ENCODE measurements at places on chromosomes 13 and 19.

DNA sequence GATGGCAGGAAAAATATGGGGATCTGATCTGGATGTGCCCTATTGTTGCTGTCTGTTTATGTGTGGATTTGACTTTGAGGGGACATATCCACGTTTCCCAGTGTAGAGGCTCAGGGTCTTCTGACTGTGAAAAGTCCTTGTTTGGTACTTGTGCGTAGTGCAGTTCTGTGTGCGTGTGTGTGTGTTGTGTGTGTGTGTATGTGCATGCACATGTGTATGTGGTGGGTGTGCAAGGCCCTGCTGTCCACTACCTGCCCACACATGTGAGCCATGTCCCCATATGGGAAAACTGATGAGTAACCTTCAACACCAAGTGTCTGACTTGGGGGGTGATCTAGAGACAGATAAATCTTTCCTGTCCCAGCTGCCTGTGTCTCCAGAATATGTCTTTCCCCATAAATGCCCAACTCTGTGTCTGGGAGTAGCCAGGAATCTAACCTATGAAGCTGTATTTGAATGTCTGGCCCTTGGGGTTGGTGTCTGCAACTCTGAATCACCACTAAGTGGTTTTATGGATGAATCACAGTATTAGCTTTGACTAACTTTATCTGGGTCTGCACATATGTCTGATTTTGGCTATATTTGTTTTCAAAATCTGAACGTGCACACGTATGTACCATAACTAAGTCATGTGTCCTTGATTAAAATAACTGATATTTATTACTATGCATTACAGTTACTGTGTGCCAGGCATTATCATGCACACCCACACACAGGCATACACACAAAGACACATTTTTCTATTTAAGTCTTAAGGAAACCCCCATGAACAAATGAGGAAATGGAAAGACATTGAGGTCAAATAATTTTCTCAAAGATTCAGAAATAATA lies 17.4 kb downstream of the KLK2 start:
- DNase-seq = no peak

- no peak for DNase-seq
Measured at GRCh38 chr13:95204231-95204765, 97.0 kb downstream of the ABCC4 start.

GRCh38 chr13:77981281-77981881 lies 62.8 kb upstream of the EDNRB start:
- no peak for DNase-seq

GRCh38 chr13:89401264-89401675 lies 1730.1 kb downstream of the SLITRK5 start:
- DNase-seq = no peak

GRCh38 chr13:40756042-40756441 lies 14.9 kb downstream of the MRPS31 start:
- DNase-seq = no peak

DNA sequence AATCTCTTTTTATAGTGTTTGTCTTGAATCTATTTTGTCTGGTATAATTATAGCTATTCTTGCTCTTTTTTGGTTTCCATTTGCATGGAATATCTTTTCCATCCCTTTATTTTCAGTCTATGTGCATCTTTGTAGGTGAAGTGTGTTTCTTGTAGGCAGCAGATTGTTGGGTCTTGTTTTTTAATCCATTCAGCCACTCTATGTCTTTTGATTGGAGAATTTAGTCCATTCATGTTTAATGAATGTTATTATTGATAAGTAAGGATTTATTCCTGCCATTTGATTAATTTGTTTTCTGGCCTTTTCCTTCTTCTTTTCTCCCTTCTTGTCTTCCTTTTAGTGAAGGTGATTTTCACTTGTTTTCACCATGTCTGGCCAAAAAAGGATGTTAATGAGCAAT lies 11.7 kb upstream of the ZDHHC20 start:
- no peak for DNase-seq

DNA sequence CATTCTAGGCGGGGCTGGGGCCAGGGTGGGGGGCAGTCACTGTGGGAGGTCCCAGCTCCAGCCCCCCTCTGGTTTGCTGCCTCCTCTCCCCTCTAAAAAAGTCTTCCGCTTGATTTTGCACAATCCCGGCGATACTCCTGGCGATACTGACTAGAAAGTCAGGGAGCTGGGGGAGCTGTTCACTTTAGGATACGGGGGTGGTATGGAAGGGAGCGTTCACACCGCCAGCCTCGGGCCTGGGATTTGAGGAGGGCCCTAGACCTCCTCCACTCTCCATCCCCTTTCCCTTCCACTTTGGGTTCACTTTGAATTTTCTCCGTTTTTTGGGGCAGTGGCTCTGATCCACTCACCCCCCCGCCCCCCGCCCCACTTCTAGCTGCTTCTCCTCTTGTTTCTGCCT lies 35.0 kb downstream of the KEAP1 start:
- no peak for DNase-seq

GRCh38 chr13:102970542-102970941 lies 95.7 kb downstream of the SLC10A2 start:
- no peak for DNase-seq

DNA sequence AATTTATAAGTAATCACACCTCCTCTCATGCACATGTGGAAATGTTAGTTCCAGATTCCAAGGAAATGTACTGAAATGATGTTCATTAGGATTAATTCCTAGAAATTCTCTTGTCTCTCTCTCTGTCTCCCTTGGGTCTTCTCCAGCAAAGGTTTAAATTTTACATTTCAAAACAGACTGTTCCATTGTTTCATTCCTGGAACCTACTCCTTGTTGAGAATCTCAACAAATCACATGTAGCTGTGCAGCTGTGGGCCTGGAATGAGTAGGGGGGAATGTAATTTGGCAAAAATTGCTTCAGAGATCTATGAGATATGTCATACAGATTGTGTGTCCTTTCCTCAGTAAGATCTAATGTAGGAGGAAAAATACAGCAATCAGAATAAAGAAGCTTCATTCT lies 46.2 kb upstream of the RFXAP start:
- no peak for DNase-seq

- DNase-seq = no peak
Measured at GRCh38 chr19:13964776-13965175, 12.5 kb downstream of the DCAF15 start.

GRCh38 chr19:3276341-3276799 lies 51.9 kb downstream of the CELF5 start:
- peak; percentile 78 for DNase-seq

DNA sequence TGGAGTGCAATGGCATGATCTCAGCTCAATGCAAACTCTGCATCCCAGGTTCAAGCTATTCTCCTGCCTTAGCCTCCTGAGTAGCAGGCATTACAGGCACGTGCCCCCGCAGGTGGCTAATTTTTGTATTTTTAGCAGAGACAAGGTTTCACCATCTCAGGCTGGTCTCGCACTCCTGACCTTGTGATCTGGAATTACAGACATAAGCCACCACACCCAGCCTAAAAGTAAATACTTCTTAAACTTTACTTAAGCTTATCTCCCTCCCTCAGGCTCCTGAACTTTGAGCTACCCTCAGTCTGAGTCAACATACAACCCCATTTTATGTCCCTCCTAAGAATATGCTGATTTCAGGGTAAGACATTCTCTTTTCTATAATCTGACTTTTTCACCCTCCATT lies 66.1 kb downstream of the ZNF486 start:
- DNase-seq = no peak

DNA sequence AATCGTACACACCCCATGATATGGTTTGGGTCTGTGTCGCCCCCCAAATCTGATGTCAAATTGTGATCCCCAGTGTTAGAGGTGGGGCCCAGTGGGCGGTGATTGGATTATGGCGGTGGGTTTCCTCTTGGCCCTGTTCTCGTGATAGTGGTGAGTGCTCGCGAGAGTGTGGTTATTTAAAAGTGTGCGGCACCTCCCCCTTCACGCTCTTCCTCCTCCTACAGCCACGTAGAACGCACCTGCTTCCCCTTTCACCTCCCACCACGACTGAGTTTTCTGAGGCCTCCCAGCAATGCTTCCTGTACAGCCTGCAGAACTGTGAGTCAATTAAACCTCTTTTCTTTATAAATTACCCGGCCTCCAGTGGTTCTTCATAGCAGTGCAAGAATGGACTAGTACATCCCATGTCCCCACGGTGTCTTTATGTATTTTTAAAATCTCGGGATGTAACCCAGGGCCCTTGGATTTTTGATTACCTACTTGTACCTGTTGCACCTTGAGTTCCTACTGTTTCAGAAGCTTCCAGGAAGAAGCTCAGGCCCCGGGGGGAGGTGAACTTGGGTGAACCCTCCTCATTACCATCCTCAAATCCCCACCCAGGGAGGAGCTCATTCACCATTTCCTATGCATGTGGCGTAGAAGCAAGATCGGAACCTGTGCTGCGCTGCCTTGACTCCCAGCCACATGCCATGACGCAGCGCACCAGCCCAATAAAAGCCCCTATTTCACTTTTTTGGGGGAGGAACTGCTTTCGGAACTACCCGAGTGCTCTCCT lies 52.4 kb downstream of the TEX29 start:
- DNase-seq = no peak

GRCh38 chr19:54727562-54727961 lies 3.3 kb downstream of the KIR3DL3 start:
- DNase-seq = no peak

- no peak for DNase-seq
Measured at GRCh38 chr13:45626731-45627374, 11.3 kb upstream of the ERICH6B start.

DNA sequence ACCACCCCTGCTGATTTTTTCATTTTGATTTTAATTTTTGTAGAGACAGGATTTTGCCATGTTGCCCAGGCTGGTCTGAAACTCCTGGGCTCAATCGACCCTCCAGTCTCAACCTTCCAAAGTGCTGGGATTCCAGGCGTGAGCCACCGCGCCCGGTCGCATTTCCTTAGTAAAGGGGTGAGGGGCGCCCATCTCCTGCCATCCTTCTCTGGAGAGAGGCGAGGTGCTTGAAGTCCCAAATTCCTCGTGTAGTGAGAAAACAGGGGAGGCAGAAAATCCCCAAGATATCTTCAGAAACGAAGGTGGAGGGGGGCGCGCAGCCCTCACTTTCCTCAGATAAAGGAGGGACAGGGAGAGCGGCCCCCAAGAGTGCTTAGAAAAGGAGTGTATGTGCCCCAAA lies 21.0 kb upstream of the GATAD2A start:
- no peak for DNase-seq

- no peak for DNase-seq
Measured at GRCh38 chr13:99662678-99663077, 161.4 kb downstream of the TM9SF2 start.

DNA sequence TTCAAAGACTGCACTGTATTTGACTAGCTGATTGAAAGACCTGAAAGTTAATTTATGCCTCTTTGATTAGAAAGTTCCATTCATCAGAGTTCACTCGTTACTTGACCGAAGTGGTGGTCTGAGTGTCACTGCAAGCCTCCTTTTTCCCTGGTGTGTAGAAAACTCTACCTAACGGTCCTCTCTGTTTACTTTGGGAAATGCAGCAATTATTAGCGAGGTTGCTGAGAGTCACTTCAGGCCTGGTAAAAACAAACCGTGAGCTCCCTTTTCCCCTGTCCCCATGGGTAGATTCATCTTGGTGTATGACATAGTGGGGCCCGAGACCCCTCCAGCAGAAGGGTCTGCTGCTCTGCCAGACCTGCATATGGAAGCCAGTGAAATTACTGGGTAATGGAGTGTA lies 126.8 kb upstream of the RNF113B start:
- DNase-seq = no peak

- DNase-seq = no peak
Measured at GRCh38 chr19:4415352-4415751, 12.9 kb downstream of the CHAF1A start.

GRCh38 chr19:3149526-3150505 lies 14.0 kb downstream of the GNA15 start:
- DNase-seq = no peak

DNA sequence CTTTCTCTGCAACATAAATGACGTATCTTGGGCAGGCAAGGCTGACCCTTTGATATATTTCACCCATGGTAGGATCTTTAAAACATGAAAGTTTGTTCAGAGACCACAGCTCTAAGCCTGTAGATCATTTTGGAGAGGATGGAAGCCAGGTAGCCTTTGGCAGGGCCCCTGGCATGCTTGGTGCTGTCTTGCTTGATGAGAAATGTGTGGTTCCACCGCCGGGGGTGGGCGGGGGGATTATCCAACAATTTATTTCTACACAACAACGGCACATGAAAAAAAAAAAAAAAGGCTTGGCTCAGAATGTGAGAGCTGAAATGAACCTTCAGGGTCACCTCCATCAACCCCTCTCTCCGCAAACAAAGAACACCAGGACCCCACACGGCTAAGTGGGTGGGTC lies 112.9 kb upstream of the MBNL2 start:
- DNase-seq = no peak

DNA sequence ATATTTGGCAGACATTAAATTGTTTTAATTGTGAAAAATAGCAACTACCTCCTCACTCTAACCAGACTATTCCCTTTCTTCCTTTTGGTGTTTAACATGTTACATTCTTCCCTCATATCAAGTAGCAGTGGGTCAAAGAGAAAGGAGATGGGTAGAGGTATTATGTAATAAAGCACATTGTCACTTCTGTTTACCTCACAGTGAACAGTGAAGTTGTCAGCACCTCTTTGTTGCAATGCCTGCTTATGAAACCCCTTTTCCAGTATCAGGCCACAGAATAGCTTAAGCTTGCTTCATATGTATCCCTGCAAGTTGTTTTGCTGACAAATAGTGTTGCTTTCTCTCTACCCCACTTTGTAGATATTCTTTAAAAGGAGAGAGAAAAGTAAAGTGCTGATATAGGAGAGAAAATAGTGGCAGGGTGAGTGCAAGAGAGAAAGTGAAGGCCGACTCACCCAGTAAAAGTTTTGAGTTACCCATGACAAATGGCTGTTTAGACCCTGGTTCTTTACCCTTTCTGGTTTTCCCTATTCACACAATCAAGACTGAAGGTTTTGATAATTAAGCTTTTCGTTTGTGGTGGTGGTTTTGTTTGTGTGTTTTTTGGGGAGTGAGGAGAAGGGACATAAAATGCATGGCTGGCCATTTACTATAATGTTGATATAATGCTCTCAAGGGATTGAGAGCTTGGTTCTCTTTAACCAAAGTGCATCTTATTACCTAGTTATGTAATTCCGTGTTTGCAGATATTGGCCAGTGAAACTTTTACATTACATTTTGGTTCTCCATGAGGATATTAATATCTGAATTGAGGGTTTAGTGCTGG lies 3.7 kb downstream of the ITM2B start:
- DNase-seq = no peak

DNA sequence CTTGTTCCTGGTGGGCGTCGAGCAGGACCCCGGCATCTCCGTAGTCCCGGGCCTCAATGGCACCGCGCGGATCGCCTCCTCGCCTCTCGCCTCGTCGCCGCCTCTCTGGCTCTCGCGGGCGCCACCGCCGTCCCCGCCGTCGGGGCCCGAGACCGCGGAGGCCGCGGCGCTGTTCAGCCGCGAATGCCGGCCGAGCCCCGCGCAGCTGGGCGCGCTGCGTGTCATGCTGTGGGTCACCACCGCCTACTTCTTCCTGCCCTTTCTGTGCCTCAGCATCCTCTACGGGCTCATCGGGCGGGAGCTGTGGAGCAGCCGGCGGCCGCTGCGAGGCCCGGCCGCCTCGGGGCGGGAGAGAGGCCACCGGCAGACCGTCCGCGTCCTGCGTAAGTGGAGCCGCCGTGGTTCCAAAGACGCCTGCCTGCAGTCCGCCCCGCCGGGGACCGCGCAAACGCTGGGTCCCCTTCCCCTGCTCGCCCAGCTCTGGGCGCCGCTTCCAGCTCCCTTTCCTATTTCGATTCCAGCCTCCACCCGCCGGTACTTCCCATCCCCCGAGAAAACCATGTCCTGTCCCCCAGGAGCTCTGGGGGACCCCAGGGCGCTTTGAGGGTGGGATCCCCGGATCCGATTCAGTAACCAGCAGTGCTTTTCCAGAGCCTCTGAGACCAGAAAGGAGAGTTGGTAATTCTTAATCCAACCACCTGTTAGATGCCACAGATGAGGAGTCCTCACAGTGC lies 885 bp downstream of the MLNR start:
- peak; percentile 34 for DNase-seq

All from nephron progenitor cell (in vitro differentiated cells).